NCI-H2081 treated with DMSO at 0.1 percent for 48 hours (cell line): ENCODE measurements at places on chromosomes 2 and 18.

GRCh38 chr2:8426550-8426949, 255.3 kb upstream of the ID2 start:
- DNase-seq = no peak

DNA sequence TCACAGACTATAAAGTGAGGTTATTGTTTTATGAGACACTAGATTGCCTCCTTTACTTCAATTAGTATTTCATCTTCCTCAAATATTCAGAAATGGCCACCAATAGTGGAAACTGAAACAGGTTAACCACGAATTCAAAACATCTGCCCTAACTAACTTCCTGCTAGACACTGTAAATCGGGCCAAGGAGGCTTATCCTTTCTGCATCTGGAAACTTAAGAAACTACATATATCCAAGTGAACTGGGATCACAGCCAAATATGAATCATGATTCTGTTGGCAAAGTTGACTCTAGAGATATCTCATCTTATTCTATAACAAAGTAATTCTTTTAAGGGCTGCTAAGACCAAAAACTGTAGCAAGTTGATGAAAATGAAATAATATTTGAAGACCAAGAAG, 136.6 kb upstream of the ZC3H15 start:
- no peak for DNase-seq

DNA sequence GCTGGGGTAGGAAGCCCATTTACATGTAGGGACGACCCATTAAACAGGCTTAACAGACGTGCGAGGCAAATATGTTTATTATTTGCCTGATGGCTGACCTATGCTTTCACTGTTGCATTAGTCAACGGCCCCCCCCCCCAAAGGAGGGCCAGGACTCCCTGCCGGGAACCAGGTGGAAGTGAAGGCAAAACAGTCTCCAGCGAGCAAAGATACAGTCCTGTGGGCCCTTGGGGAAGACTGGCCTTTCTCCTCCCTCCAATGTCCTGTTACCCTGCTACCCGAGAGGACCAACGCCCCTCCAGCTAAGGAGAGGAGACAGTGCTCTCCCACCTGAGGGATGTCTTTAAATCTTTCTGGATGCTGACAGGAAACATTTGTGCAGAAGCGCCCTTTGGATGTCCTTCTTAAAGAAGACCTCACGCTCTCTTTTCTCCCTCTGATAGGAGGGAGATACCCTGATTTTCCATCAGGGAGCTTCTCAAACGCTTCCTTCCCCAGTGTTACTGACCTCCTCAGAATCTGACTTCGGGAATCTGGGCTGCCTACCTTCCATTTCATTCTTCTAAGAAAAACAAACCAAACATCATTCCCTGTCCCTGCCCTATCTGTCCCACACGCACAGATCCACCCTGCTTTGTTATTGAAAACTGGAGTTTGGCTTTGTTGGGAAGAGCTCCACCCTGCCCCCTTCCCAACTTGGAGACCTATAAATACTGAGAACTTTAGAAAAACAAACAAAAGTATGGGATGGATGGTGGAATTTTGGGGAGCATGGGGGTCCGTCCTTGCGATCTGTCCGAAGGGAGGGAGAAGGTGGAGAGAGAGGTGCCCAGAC, 135.9 kb upstream of the SIX3 start:
- no peak for DNase-seq

GRCh38 chr2:61247204-61247812, 85.3 kb downstream of the C2orf74 start:
- DNase-seq = no peak

DNA sequence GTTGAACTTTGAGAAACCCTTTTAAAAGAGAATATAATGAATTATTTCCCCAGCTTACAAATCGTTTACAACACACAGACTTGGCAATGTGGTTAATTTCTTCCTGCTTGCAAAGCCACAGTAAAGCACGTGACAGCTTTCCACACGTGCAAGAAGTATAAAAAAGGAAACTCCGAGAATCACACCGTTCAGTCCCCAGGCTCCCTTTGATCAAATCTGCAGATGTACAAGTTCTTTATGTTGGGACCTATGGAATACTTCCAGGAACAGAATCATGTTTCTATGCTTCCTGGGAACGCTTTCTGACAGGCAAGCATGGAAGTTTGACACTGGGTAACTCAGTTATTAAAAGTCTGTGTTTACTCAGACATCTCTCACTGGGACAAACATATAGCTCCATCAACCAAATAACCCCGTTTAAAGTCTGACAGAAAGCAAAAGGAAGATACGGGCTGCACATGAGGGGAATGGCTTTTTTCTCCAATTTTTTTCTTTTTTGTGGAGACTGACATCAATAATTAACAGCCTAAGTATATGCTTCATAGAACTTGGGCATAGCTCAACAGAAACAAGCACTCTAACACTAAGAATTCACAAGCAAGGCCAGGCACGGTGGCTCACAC, 134.8 kb downstream of the EIPR1 start:
- no peak for DNase-seq

- DNase-seq = no peak
Measured at GRCh38 chr18:32920796-32921787, 148.3 kb upstream of the KLHL14 start.

DNA sequence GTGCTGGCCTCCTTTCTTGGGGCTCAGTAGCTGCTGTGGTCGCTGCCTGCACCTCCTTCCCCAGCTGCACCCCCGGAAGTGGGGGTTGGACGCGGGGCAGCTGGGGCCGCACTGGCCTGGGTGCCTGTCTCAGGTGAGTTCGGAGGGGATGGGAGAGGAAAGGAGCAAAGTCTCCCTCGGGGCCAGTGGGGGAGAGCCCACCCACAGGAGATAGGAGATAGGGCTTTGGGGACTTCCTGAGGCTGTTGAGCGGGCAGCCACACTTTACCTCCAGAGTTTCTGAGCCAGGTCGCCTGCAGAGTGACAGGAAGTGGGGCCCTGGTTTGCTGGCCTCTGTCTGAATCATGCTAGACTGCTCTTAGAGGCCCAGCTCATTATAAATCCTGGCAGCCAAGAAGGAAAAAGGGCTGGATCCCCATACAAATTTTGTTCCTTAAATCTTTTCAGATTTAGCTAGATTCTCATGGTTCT, 8.1 kb downstream of the MBP start:
- DNase-seq = no peak

GRCh38 chr2:6955511-6956136, 38.4 kb downstream of the RNF144A start:
- no peak for DNase-seq

DNA sequence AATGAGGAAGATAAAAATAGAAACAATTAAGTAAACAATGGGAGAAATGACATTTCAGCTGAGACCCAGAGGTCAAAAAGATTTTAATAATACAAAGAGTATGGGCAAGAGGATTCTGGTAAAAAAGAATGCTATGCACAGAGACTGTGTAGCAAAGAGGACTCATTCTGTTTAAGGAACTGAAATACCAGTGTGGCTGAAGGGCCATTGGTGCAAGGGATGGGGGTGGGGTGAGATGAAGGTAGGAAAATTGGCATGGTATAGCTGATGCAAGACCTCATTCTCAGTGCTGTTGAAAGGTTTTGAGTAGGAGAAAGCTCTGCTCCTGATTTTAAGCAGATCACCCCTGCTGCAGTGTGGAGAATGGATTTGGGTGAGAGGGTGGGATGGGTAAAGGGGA, 10.8 kb downstream of the GALNT1 start:
- DNase-seq = no peak

DNA sequence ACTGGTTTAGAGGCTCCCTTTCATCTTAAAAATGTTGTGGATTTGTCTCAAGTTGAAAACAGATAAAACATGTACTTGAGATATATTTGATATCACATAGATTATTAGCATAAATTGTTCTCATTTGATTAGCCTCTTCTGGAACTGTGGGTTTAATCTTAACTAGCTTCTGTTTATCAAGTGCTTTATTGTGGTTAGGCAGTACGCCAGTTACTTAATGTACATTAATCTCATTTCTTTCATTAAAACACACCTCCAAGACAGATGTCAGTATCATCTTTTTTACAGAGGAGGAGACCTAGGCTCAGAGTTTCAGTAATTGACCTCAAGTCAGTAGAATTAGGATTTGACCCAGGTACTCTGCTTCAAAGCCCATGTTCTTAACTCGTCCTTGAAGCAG, 21.8 kb downstream of the SFTPB start:
- DNase-seq = no peak

- no peak for DNase-seq
Measured at GRCh38 chr2:3517948-3518495, 1.3 kb downstream of the ADI1 start.

GRCh38 chr2:102771114-102771513, 9.3 kb downstream of the TMEM182 start:
- DNase-seq = no peak

DNA sequence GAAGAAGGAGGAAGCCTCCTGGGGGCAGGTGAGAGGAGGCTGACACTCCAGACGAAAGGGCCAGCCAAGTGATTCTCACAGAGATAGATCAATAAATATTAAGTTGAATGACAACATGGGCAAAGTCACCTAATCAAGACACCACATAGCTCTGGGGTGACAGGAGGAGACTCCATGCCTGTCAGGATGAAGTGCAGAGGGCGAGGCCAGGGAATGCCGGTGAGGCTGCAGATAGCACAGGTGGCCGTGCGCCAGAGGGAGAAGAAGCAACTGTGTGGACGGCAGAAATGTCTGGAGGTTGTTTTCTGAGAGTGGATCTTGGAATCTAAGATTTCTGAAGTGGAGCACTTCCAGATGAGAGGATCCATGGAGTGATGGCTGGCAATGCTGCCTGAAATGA, 71.4 kb downstream of the NAB1 start:
- DNase-seq = no peak

- no peak for DNase-seq
Measured at GRCh38 chr2:62231541-62231940, 35.6 kb downstream of the B3GNT2 start.

- no peak for DNase-seq
Measured at GRCh38 chr2:218691234-218691633, 19.3 kb downstream of the STK36 start.

DNA sequence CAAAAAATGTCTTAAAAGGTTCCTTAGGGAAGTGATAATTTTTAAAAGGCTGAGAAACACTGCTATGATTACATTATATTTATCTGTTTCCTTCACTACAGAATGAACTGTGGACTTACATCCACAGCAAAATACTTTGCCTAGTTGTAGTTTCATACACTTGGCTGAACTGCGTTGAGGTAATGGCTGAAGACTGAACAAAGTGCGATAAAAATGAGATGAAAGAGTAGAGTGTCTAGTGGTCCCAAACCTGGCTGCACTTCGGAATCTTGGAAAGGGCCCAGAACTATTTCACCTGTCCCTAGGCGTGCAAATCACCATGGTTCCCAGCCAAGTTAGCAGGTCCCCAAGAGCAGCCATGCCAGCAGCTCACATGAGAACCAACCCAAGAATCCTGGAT, 18.2 kb upstream of the IHH start:
- DNase-seq = no peak

- DNase-seq = no peak
Measured at GRCh38 chr2:145254291-145254690, 734.4 kb upstream of the ZEB2 start.

DNA sequence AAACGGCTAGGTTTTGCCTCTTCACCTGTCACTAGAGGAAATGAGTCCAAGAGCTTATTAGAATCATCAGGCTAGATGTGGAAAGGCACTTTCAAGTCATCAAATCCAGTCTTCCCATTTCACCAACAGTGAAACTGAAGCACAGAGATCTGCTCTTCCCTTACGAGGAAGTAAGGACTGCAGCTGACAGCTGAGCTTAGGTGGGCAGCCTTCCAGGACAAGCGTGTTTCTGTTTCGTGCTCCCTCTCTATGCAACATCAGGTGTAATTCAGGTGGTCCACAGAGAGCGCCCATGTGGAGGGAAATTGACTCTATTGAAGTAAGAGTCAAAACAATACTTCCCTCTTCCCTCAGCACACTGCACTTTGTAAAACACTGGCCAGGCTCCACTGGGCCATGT, 5.5 kb downstream of the CYRIA start:
- no peak for DNase-seq

DNA sequence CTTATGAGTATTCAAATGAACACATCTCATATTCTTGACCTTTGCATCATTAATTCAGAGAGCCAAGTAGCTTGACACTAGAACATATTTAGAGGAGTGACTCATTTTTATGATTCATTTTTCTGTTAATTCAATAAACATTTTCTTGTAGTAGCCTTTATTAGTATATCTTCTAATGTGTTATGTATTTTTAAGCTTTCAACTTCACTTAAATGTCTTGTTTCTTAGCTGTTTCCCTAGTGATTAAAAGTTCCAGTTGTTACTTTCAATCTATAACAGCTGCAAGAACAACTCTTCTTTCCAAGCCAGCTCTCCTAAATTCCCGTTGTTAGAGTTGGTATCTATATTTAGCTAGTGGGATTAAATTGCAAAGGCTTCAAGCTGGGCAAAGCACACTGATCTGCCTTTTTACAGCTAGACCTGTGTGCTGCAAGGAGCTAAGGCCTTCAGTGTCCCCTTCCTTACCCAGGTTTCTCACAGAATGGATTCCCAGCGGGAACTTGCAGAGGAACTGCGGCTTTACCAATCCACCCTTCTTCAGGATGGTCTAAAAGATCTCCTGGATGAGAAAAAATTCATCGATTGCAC, at the start of gene KLHL41:
TSS of gene KLHL41 (plus strand) at position 405 of the 588 bp plus-strand sequence. CDS start at position 482, 77 bp downstream.
- peak; percentile 26 for DNase-seq

GRCh38 chr2:100262555-100263320, 59.6 kb downstream of the LONRF2 start:
- DNase-seq = peak; percentile 16
